ENCODE measurements at places on chromosomes 5 and 9.

DNA sequence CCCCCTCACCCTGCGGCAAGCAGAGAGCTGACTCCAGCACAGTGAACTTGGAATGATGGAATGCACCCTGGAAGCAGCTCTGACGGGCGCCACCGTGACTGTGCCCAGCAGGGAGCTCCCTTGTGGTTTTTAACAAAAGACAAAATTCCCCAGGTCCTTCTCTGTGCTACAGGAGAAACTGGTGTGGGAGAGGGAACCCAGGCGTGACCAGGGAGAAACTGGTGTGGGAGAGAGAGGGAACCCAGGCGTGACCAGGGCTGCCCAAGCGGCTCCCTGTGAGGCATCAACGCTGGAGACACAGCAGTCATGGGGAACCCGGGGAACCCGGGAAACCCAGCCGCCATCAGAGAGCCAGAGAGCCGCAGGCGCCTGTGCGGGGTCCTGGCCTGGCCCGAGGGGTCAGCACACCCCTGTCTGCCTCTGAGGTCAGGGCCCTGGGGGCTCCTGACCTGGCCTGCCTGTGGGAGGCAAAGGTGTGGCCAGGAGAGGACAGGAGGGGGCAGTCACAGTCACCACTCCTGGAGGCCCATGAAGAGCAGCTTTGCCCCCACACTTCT lies 3.1 kb upstream of the AHRR start:
- DNase-seq = peak; percentile 78

DNA sequence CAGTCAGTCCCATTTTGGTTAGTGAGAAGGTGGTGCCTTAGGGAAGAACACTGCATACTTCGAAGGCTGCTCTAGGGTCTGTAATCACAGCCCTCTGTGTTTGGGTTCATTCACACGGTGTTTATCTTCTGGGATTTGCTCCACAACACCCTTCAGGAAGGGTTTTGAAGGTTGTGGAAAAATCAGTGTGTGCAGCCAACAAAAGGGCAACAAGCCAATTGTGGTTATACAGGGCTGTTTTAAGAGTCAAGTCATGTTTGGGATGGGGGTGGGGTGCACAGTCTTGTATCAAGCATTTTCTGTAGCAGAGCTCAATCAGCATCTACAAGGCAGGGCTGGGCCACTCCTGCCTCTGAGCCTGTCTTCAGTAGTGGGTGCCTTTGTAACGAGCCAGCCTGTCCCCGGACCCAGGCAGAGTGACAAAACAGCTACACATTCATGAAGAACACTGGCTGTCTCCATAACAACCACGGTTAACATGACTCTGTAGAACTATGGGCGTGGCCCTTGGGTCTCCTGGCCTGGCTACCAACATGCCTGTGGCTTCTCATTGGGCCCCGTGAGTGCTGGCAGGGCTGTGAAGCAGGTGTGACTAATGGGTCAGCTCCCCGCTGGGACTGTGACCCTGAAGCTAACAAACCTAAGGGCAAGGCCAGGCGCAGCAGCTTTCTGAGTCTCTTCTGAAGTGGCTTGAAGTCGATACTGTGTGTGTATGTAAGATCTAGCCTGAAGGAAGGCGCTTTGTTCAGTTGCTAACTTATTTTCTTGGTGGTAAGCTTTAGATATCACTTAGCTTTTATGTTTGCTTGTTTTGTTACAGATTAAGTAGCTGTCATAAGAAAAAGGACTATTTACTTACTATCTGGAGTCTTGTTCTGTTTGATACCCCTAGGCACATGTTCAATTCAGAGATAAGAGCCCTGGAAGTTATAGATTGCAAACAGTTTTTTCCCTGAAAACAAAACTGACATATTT lies 27.9 kb upstream of the GOLM1 start:
- peak; percentile 81 for DNase-seq

- no peak for DNase-seq
Measured at GRCh38 chr5:55591686-55592085, 56.9 kb upstream of the PLPP1 start.

DNA sequence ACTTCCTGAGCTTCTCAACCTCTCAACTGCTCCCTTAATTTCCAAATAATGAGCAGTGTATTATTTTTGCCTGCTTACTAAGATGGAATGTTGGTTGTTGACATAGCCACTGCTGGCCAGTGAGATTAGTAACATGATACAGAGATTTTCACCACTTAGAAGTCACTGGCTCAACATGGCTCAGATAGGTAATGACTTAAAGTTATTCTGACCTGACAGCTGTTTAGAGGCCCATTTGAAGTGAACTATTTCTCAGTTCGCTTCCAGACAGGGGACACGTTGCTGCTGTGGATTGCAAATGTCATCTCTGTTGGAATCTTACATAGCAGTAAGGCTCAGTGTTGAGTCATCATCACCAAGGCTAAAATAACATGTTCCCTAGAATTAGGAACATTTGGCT lies 490.2 kb downstream of the TLE4 start:
- peak; percentile 95 for DNase-seq

- no peak for DNase-seq
Measured at GRCh38 chr5:56558131-56558745, 257.1 kb upstream of the MAP3K1 start.

DNA sequence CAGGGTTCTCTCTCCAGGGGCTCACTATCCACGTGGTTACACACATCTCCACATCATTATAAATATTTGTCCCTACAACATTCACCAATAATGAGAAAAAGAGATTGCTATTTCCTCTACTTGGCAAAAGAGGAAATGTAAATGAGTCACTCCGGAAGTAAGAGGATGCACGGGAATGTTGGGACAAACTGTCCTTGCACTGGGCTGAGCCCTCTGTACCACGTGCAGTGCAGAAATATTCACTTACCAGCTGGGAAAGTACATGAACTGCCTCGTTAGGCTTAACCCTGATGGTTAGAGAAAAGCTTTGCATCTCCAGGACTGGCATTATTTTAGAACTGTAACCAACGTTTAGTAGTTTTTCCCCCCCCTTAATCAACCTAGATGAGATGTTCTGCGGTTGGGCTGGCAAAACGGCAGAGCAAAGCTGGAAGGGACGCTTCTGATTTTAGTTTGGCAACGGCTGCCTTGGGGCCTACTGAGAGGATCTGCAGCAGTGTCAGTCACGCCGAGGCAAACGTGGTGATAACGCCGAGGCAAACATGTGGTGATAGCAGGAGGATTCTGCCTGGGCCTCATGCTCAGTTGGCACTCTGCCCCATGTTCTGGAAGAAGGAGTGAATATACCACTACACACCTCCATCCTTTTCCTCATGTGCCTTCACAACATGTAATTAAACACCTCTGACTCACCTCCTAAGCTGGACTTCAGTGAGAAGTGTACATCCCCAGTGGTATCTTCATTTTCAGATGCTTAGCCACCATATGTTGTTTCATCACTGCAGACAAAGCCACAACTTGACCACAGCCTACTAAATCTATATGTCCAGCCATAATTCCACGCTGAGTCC lies 661.4 kb upstream of the KLF4 start:
- peak; percentile 89 for DNase-seq

DNA sequence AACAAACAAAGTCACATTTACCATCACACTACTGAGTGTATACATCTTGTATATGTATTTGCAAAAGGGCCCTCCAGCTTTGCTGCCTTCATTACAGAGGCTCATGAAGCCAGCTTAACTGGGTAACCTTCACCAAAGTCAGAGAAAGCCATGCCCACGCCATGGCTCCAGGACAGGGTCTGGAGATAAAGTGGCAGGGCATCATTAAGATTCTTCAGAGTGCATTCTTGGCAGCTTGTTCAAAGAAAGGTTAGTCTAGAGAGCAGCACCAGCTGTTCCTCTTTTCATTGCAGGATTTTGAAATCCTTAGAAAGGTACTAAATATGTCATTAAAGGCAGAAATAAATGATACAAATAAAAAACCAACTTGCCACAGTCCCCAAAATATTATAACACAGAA lies 333.2 kb downstream of the NDUFS4 start:
- no peak for DNase-seq

DNA sequence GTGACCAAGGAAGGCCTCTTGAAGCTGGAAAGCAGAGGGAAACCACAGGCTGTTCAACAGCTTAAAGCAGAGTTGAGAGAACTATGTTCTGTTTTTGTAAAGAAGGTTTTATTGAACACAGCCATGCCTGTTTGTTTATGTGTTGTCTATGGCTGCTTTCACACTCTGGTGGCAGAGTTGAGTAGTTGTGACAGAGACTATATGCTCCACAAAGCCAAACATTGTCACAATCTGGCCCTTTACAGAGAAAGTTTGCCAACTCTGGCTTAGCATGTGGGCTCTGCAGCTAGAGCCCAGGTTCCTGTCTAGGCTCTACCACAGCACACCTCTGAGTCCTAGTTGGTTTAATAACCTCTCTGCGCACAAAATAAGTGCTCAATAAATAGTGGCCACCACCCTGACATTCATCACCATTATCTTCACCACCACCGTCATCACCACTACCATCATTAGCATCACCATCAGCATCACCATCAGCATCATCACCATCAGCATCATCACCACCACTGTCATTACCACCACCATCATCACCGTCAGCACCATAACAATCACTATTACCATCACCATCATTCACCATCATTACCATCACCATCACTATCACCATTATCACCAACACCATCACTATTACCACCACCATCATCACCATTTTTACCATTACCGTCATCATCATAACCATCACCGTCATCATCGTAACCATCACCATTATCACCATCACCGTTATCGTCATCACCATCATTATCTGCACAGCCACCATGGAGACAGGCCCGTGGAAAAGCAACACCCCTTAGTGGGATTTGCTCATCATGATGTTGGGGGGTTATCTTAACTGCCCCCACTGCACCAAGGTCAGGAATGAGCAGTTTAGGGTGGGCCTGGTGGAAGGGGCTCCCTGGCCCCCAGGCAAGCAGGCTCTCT lies 18.3 kb downstream of the AKNA start:
- DNase-seq = no peak

DNA sequence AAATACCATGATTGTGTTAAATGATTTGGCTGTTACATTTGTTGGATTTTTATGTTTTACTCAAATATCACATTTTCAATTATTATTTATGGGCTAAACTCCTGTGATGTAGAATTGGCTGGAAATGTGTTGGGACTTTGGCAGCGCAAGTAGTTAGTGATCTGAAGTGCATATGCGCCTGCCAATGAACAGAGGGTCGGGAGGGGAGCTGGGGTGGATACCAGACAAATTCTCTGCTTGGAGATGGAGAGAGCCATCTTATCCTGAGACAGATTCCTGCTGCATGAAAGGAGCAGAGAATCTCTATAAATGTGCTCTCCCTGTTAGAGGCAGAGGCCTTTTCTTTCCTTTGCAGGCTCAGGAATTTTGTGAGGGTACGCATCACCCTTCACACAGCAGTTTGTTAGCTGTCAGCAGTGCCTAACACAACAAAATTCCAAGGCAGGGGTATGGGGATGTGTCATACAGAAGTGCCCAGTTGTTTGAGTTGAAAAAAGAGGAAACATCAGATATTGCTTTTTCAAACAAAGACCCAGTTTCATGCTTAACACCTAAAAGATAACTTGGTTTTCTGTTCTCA lies 489.1 kb downstream of the CSNK1G3 start:
- peak; percentile 35 for DNase-seq

DNA sequence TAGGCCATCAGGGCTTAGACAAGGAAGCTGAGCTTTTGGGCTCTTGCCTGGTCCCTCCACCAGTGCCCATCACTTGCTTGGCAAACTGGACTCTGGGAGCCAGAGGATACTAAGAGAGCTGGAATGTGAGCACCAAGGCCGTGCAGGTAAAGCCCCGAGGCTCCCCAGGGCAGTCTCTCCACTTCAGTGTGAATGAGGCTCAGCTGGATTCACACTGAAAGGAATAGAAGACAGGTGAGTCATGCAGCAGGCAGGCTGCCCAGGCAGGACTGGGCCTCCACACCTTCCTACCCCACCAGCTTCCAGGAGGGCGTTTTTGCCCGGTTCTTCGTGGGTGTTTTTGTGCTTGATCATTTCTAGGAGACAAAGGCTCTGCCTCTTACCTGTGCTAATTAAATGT lies 7.3 kb upstream of the CTSV start:
- DNase-seq = peak; percentile 1

DNA sequence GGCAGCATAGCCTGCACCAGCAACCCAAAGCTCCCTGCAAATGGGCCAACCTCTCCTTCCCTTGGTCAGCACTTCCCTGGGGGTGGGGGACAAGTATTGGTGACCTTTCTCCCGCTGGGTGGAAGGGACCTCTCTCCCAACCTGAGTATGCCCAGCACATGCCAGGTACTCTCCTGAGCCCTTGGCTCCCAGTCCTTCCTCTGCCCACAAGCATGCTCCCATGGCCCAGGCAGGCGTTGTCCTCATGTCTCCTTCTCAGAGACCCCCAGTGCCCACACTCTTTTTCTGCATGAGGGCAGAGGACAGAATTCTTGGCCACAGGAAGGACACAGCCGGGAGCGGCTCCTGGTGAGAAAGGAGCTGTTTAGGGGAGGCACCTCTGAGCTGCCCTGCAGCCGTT lies 60.3 kb downstream of the PHF2 start:
- DNase-seq = no peak

DNA sequence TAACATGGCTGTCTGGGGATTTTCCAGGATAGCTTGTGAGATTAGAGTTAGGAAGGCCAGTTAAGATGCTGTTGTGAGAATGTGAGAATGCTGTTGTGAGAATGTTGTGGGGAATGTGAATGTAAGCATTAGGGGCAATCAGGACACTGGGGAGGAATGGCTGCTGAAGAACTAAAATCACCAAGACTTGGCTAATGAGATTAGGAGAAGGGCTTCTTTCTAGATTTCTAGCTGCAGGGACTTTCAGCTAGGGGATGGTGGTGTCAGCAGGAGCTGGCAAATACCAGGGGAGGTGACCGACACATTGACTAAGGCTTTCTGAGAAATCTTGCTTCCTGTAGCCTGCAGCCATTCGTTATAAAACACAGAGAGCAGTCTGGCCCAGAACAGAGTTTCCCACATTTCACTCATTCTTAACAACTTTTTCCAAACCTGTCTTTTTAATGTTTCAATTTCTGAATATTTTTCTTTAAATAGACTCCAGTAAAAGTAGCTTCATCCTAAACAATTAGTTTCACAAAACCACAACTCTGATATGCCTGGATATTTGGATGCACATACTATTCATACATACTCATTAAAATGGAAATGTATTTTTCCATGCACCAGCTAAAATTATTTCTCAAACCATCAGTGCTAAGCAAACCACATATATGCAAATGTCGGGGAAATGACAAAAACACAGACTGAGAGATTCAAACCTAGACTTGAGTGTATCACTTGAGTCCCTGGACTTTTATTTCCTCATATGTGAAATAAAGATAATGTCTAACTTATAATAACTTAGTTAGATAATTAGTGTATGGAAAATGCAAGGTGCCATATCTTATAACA lies 89.3 kb upstream of the TNC start:
- peak; percentile 71 for DNase-seq

GRCh38 chr5:108715408-108715807 lies 32.3 kb upstream of the FER start:
- no peak for DNase-seq

GRCh38 chr9:108620767-108621166 lies 235.0 kb downstream of the ACTL7B start:
- peak; percentile 46 for DNase-seq

DNA sequence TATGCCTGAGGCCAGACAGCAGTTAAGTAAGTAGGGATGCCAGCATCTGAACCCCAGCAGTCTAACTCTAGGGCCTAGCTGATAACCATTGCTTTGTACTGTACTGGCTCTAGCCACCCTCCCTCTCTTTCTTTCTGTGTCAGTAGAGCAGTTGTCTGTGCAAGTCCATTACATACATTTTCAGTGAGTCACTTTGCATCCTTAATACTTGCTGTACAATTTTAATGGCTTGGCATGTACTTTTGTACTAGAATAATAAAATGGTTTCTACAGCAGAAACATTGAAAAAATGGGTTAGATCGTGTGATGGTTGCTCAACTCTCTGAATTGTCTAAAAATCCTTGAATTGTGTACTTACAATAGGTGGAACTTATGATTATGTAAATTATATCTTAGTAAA lies 1.5 kb upstream of the TTC39B start:
- peak; percentile 87 for DNase-seq
